ELR (cell line): ENCODE measurements at places on chromosomes 5 and 9.

- no peak for DNase-seq
Measured at GRCh38 chr5:72814104-72814503, 2.4 kb upstream of the TNPO1 start.

DNA sequence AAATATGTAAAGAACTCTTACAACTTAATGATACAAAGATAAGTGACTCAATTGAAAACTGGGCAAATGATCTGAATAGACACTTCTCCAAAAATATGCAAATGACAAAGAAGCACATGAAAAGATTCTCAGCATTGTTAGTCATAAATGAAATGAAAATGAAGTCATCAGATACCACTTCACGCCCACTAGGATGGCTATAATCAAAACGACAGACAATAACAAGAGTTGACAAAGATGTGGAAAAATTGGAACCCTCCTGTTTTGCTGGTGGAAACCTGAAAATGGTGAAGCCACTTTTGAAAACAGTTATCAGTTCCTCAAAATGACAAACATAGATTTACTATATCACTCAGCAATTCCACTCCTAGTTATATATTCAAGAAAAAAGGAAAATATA lies 7.9 kb upstream of the SYK start:
- DNase-seq = no peak

- no peak for DNase-seq
Measured at GRCh38 chr5:169341556-169341955, 40.6 kb upstream of the SLIT3 start.

DNA sequence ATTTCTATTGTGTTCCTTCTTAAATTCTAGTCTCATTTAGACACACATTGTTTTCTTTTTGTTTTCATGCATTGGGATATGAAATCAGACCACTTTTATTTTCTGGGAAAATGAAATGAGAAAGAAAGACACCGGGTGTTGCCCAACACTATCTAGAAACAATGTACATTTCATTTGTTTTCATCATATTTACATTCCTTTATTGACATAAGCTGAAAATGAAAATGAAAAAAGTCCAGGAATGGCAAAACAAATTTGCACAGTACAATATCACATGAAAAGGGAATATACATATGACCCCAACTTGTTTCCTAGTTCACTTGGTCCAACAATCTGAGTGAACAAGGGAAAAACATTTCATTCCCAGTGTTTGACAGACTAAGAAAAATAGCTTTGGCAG lies 20.7 kb downstream of the IFNE start:
- no peak for DNase-seq

- no peak for DNase-seq
Measured at GRCh38 chr9:1077616-1078015, 27.5 kb downstream of the DMRT2 start.

GRCh38 chr5:110703481-110703880 lies 23.0 kb downstream of the TMEM232 start:
- no peak for DNase-seq

- DNase-seq = no peak
Measured at GRCh38 chr9:71886541-71886940, 24.5 kb downstream of the ABHD17B start.

DNA sequence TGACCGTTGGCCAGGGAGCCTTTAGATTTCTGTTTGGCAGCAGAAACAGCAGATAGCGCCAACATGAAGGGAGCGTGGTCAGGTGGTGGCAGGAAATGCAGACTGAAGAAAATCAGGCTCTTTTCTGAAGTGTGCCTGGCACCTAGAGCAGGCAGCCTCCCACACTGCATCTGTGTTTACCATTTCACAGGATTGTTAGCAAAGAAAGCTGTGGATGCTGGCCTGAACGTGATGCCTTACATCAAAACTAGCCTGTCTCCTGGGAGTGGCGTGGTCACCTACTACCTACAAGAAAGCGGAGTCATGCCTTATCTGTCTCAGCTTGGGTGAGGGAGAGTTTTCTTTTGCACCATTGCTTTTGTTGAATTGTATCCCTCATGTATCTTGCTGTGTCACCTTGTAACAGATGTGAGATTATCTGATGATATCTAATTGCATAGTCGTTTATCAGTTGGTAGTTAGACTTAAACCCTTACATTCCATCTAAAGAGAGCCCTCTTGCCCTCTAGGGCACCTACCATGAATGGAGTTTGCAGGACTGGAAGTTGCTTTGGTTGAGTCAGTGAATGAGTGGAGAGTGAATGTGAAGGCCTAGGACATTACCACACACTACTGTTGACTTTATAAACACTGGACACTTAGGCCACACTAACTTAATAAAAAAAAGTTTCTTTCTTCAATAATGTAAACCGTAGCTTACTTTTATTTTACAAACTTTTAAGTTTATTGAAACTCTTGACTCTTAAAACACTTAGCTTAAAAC lies 42.8 kb downstream of the ACO1 start:
- peak; percentile 75 for DNase-seq

DNA sequence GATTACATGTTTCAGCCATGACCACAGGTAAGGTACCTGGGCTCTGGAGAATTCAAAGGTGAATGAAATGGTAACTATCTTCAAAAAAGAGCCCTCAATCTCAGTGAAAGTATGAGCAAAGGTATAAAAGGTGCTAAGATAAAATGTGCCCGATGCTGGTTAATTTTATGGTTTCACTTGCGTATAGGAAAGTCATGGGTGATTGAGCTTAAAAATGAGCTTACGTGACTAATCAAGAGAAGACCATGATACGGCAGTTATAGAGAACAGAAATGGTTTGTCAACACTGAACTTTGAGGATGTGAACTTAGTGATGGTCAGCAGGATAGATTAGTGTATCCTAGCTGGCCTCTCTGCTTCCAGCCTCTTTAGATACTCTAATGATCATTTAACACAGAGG lies 320.1 kb downstream of the DEPDC1B start:
- no peak for DNase-seq

DNA sequence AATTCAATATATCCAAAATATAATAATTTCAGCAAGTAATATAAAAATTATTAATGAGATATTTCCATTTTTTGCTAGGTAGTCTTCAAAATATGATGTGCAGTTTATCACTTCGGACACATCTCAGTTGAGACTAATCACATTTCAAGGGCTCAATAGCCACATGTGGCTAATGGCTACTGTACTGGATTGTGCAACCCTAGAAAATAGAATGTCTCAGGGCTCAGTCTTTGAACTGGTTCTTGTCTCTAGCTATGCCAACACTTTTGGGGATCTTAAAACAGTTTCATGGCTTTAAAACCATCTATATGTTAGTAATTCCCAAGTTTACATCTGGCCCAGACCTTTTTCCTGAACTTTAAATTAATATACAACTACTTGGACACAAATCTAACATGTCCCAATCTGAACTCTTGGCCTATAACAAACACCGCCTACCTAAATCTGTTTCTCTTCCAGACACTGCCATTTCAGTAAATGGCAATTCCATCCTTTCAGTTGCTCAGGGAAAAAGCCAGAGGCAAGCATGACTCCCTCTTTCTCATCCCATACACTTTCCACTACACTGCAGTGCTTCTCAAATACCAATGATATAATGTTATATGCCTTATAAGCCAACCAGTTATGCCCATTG lies 18.8 kb downstream of the PTAR1 start:
- DNase-seq = peak; percentile 11

GRCh38 chr5:177487975-177488374 lies 9.4 kb downstream of the PDLIM7 start:
- DNase-seq = no peak

DNA sequence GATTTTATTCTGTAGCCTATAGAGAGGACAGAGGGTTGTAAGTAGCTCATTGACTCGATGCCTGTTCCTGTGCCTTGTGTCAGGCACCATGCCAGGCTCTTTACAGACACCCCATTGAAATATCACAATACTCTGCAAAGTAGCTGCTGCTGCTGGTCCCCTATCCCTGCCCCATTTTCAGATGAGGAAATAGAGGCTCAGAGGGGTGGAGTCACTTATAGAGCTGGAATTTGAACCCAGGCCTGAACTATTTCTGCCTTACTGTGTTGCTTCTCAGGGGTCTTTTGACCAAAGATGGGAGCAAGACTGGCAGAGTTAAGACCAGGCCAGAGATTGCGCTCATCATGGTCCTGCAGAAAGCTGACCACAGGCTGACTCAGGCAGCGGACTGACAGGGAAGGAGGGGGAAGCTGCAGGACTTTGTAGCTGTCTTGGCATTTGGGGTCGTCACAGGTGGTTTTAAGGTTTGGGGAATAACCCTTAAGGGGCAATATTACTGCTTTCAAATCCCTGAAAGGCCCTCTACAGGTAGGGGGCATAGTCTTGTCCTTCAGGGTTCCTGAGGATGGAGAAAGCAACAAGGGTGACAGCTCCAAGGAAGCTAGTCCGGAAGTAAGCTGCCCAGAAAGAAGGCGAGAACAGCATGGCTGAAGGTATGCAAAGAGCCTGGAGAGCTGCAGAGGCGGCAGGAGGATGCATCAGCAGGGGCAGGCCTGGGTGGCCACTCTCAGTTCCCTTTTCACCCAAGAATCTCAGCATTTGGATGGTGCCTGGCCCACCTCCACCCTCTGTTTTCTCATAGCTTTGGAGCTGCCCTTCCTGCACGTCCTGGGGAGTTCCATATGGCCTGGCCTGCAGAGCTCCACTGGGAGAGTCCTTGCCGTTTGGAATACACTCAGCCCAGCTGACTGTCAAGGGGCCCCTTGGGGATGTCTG lies 18.3 kb upstream of the NDST1 start:
- peak; percentile 85 for DNase-seq
